ENCODE measurements at places on chromosomes 16 and 17.

GRCh38 chr16:81616321-81617020 lies 162.6 kb upstream of the PLCG2 start:
- DNase-seq, result peak; percentile 84

DNA sequence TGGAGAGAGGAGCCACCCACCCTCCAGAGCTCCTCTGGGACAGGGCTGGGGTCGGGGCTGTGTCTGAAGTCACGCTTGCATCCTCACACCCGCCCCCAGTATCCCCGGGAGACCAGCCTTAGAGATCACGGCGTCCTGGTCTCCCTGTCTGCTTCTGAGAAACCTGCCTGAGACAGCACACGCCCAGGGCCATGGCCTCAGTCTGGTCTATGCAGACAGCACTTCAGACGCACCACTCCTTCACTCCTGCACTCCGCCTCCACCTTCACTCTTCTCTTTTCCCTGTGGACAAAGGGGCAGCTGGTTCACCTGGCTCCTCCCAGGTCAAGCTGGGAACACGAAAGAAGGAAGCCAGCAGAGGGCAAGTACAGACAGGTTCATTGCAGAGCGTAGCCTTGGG lies 248.0 kb upstream of the GSE1 start:
- no peak for DNase-seq

- DNase-seq, result no peak
Measured at GRCh38 chr16:78800523-78800922, 701.1 kb downstream of the WWOX start.

DNA sequence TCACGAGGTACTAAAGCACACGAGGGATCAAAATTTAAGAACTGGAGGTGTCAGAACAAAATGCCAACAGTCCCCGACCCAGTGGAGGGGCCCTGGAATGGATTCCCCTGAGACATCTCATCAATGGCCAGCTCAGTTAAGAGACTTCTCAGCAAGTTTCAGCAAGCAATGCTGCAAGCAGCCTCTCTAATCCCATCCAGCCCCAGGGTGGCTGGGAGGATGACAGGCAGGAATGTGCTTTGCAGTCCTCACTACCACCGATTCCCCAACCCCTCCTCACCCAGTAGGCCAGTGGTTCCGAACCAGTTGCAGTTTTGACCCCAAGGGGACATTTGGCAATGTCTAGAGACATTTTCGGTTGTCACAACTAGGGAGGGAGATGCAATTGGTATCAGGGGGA lies 8.7 kb downstream of the GPRC5B start:
- no peak for DNase-seq

DNA sequence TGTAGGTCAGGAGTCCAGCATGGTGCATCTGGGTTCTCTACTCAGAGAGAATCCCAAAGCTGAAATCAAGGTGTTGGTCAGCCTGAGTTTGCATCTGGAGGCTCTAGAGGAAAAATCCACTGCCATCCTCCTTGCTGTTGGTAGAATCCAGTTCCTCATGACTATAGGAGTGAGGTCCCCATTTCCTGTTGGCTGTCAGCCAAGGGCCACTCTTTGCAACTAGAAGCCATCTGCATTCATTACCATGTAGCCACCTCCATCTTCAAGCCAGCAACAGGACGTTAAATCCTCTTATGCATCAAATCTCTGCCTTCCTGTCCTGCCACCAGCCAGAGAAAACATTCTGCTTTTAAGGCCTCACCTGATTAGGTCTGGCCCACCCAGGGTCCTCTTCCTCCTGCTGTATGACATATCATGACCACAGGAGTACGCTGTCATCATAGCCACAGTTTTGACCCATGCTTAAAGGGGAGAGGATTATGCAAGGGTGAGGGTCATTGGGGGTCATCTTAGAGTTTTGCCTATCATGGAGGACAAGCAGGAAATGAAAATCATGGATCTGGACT lies 40.5 kb downstream of the DNAH9 start:
- no peak for DNase-seq
